NCI-H1694 treated with DMSO at 0.1 percent for 48 hours (cell line): ENCODE measurements at places on chromosomes 3 and 15.

DNA sequence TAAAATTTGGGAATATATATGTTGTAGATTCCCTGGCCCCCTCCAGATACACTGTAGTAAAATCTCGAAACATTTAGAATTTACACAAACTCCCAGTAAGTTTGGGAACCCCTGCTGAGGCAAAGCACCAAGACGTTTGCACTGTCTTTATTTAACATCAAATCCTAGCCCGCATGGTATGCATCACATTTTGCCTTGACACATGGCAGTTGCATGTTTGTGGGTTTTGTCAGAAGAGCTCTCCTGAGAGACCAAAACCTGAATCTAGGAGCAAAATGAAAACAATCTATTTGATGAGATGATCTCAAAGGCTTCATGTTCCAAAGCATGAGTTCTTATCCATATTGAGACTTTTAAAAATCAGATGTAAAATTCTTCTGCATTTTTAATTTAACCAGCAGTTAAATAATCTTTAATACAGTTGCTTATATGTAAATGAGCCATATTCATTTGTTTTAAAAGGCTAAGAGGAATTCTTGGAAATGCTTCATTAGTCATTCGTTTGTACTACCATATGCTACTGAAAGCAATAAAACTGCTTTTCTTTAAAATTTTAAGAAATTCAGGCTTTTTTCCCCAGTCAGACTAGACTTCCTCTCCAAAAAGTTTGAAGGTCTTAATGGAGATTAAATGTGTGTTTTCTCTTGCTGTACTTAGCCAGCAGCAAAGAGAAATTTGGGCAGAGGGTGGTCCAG is 105.2 kb upstream of the BOC start:
- DNase-seq: no peak

DNA sequence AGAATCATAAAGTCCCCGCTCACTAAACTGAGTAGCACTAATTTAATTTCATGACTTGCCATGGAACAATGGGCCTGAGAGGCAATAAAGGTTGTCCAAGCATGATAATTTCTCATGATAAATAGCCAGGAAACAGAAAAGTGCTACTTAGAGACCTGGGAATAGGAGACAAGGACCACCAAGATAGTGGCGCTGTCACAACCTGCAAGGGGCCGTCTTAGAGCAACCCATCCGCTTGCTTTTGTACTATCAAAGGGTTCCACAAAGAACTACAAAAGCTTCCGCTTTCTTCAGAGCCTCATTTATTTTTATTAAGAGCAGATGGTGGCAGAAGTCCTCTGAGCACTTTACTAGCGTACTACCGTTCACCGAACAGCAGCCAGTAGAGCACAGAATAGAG is 421.7 kb upstream of the GRM7 start:
- DNase-seq: no peak

GRCh38 chr3:184228376-184229137 is 828 bp upstream of the VWA5B2 start:
- no peak for DNase-seq

DNA sequence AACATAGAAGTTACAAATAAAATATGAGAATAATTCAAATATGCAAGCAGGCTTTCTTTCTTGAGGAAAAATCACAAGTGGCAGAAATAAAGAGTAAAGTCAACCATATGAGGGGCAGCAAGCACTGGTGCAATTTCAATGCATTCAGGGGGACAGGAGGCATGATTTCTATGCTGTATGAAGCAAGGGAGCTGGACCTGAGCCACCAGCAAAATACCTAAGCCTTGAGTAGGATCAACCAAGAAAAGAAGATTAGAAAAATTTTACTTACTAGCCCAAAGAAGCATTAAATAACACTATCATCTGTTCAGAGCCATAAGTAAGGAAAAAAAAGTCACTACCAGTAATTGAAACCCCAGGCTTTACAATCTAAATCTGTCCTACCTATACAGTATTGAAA is 6.3 kb downstream of the ADGRG7 start:
- DNase-seq: no peak

GRCh38 chr3:179072100-179072438 is 460 bp upstream of the ZMAT3 start:
- peak; percentile 39 for DNase-seq

- no peak for DNase-seq
Measured at GRCh38 chr3:64454179-64454578, 228.9 kb upstream of the PRICKLE2 start.

DNA sequence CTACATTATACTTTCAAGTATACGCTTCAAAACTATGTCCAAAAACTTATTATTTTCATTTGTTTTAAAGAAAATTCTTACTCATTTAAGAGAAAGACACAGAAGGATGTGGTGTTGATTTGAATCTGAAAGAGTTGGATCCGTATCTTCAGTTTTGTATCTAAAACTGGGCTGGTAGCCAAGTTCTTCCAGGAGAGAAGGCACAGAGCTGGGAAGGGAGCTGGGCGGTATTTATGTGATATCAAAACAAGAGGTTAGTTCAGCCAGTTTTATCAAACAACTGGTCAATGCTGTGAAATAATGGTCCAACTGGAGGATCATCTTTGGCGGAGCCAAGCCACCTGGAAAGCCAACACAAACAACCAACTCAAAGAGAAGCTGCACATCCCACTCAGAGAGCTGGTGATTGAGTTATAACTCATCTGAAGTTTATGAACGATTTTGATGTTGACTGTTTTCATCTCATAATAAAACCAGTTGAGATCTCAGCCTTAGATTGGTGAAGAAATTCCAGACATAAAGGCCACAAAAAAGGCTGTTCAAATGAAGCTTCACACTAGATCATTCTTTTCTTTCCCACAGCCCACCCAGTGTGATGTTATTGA is 489.6 kb upstream of the RASGRP1 start:
- no peak for DNase-seq

DNA sequence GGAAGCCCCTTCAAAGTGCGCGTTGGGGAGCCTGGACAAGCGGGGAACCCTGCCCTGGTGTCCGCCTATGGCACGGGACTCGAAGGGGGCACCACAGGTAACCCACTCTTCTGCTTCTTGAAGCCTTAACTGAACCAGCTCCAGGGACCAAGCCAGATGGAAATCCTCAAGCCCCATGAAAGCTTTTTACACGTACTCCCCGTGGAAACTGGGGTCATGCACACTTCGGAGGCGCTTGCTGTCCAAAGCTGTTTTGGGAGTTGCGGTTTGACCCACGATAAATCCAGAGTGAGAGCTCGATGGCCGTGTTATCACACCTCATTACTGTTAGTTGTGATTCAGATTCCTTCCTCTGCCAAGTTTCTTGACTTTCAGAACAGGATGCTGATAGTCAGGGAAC is 47.5 kb downstream of the DNASE1L3 start:
- no peak for DNase-seq

DNA sequence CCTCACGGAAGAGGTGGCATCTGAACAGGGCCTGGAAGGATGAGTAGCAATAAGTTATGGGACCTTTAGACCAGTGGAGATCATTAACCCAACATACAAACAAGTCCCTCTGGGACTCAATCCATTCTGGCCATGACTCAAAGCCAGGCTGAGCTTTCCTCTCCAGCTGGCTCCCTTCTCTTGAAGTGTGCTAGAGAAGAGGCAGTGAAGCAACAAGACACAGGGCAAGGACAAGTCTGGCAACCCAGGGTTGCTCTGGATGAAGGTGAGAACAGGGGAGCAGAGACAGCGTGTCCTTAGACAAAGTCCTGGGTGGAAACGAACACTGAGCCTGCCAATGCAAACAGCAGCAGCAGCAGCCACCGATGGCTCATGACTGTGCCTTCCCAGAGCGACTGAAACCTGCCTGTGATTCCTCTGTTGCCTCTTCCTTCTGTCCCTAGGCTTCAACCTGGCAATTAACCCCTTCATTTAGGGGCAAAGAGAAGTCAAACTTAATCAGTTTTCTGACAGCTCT is 86.8 kb downstream of the BDH1 start:
- DNase-seq: no peak

GRCh38 chr15:37125143-37125542 is 24.8 kb upstream of the MEIS2 start:
- no peak for DNase-seq

GRCh38 chr15:83871808-83872559 is 218.1 kb downstream of the ADAMTSL3 start:
- DNase-seq: no peak

GRCh38 chr3:179881791-179882190 is 154.9 kb downstream of the PEX5L start:
- no peak for DNase-seq

DNA sequence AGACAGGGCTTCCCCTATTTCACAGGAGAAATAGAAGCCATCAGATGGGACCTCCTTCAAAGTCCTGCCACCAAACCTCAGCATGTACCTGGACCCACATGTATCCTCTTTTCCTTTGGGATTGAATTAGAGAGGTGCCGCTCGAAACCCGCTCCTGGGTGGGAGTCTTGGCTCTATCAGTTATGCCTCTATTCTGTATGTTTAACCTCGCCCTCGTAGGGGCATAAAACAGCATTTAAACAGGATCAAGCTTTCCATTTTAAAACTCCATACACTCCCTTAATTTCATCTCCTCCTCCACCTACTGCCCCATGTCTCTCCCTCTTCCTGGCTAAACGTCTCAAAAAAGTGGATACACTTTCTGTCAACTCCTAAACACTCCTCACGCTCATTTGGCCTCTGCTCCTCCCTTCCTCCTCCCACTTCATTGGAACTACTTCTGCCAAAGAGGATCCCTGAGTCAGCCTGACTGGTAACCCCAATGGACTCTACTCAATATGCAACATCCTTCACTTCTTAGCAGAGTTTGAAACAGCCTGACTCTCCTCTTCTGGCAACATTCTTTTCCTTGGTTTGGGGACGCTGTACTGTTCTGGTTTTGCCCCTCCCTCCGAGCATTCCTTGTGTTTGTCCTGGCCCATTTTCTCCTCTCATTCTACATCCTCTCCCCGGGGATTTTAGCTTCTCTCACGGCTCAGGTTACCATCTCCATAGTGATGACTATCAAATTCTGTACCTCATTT is 23.0 kb upstream of the MUC20 start:
- DNase-seq: no peak

DNA sequence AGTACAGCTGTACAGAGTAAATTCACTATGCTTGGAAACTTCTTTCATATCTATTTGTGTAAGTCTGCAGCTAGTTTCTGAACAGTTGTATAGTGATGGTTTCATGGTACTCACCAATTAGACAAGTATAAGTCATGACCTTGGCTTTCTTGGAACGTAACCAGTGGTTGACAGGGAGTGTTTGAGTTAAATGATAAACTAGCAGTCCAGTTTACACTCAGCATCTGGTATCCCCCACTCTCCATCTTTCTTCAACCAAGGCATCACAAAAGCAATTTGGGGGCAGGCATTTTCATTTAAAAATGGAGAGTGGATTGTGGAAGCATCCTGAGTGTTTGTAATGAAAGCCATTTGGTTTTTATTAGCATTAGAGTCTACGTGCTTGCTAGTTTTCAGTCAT is 26.0 kb downstream of the MME start:
- no peak for DNase-seq

- no peak for DNase-seq
Measured at GRCh38 chr3:29302619-29303018, 21.7 kb downstream of the RBMS3 start.

DNA sequence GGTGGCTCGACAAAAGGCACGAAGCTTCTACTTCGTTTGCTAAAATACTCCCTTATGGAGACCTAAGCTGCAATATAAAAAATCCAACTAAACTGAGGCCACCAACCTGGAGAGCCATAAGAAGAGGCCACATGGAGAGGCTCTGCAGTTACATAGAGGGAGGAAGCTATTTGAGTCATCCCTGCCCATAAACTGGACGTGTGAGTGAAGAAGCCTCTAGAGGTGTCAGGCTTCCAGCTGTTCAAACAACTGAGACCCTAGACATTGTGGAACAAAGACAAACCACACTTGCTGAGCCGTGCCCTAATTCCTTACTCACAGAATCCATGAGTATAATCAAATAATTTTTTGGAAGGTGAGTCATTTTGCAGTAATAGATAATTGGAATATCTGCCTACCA is 50.2 kb upstream of the GMNC start:
- DNase-seq: no peak

GRCh38 chr3:119626196-119626595 is 28.5 kb downstream of the PLA1A start:
- DNase-seq: no peak

DNA sequence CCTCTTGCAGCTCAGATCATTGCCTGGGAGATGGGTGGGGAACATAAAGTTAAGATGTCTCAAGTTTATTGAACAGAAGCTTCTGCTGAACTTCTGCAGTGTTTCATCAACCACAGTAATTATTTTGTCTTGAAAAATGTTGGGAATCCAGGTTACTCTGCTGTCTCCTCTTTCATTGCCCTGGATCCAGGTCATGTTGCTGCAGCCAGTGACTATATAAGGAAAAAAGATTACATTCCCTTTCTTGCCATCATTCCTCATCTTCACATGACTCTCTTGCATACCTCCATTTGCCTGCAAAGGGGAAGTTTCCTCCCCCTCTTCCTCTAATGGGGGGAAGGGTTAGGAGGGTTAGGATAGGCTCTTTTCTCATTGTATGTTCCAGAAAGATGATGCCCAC is 15.1 kb downstream of the GMNC start:
- DNase-seq: no peak

- DNase-seq: no peak
Measured at GRCh38 chr15:49309889-49310288, 113.2 kb upstream of the FGF7 start.

DNA sequence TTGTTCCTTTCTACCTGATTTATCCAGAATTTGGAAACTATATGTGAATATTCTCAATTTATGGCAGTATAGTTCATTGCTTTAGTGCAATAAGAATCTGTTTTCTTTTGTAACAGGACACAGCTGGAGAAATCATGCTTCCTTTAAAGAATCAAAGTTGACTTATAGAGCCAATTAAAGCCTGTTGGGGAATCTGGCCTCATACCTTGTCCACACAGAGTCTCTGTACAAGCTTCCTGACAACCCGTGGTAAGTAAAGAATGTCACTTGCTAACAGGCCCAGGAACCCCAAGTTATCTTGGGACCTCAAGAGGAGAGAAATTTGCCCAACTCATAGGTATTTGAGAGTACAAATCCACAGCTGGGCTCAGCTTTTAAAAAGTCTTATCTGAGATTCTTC is 10.2 kb downstream of the ZNF445 start:
- DNase-seq: no peak
